Fibroblast of gingiva (primary cell): ENCODE measurements at places on chromosomes 7 and 10.

- no peak for DNase-seq
These were observed 472.2 kb upstream of the ZMIZ1 start for GRCh38 chr10:78596556-78596955.

DNA sequence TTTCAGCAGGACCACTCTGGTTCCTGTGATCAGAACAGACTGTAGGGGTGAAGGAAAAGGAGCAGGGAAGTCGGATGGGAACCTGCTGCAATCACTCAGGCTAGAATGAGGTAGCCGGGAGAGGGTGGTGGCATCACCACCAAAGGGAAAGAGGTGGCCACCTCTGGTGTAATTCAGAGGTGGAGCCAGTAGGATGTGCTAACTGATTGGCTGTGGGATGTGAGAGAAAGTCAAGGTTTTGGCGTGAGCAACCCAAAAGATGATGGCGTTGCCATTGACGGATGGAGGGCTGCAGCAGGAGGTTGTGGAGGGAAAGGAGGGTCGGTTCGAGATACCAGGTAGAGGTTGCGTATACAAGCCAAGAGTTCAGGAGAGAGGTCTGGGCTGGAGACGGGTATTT lies 7.4 kb upstream of the VSIR start:
- DNase-seq: no peak

DNA sequence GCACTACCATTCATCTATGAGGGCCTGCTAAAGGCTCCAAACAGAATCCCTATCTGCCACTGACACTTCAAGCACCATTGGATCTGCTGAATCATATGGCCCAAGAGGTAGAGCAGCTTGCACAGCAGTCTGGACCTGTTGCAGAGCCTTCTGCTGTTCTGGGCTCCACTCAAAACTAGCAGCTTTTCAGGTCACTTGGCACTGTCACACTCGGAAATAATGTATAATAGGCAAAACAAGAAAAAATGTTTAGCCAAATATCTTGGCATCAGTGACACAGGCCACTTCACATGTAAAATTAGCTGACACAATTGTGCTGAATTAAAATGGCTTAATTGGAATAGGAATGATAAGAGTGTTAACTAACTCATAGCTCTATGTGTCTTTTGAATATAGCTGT lies 1182.9 kb upstream of the LRRTM3 start:
- no peak for DNase-seq

DNA sequence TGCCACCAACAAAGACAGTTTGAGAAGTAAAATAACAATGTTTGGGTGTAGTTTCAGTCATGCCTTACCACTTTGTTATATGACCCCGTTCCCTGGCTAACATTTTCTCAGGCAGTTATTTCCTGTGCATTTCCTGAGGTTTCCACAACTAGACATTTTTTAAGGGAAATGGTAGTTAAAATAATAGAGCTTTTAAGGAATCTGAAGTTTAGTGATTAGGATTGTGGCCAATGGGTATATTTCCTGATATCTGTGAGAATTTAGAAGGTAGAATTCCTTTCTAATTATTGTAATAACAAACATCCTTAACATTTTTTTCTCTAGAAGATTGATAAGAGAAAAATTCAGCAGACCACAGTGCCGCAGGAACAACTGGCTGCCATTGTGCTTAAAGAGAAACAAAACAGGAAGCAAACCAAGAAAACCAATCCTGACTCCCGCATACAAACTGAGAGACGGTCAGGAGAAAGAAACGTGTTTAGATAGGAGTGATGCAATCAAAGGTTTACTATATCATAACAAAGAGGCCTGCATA lies 193.6 kb downstream of the MBL2 start:
- peak; percentile 54 for DNase-seq

- DNase-seq: no peak
These were observed 7.3 kb downstream of the GPR37 start for GRCh38 chr7:124758327-124758726.

- DNase-seq: no peak
These were observed 157.1 kb downstream of the GATA3 start for GRCh38 chr10:8211631-8212030.

DNA sequence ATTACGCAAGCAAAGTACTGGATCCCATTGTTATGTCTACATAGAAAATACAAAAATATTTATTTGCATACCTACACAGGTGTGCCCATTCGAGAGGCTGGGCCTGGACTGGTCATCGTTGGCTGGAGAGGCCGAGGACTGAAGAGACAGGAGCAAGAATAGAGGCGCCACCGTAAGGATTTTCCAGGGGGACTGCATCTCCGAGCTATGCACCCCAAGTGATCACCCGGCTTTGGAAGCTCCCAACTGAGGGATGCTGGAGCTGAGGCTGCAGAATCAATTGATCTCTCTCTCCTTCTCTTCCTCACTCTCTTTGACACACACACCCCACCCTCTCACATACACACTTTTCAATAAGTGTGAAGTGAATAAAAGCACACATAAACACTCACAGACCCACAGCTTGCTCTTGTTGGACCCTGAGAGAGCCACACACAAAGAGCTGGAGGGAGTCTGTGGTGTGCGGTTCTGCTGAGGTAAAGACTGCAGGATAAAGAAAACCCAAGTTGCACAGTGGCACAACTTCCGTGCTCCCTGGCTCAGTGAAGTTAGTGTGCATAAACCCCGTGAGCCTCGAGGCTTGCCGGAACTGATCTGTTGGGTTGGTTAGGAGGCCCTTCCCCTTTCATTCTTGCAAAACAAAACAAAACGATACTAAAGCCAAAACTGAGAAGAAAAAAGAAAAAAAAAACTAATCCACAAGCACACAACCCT lies at the start of gene AOAH:
AOAH (minus strand) TSS at position 544 of the 714 bp plus-strand sequence; CDS start at position 198, 346 bp downstream.
- no peak for DNase-seq

- DNase-seq: no peak
These were observed 967.2 kb downstream of the XPNPEP1 start for GRCh38 chr10:108956149-108956548.

GRCh38 chr10:34575882-34576281 lies 239.2 kb downstream of the PARD3 start:
- DNase-seq: no peak

DNA sequence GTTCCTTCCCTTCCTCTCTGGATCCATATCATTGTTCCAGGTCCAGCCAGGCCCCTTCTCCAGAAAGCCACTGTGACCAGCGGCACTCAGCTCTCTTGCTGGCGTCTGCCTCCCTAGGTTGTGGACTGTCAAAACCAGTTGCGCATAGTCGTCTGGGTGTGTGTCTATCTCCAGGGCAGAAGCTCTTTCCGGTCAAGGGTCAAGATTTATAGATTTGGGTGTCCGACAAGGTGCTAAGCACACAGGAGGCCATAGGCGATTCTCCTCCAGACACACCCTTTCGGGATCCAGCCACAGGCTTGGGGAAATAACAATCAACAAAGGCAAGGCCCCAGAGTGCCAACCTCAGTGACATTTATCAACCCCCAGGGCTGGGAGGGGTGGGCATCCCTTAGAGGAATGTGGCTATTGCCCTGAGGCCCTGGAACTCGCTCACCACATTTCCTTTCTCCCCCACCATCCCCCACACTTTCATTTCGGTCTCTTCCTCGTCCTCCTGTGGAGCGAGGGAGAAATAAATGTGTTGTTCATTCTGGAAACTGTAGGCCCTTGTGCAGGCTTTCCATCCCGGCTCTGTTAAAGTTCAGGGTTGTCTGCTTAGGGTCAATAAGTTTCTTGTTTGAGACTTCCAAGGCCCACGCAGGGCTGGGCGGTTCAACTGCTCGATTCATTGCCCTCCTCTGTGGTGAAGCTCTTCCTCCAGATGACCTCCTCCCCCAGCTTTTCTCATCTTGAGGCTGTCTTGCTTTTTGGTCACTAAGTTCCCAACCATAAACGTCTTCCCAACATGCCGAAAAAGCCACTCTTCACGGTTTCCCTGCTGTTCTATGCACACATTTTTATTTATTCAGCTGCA lies 57.9 kb downstream of the AFAP1L2 start:
- no peak for DNase-seq

GRCh38 chr10:113960617-113961181 lies 83.0 kb upstream of the ADRB1 start:
- no peak for DNase-seq

GRCh38 chr7:28922624-28923331 lies 35.4 kb downstream of the TRIL start:
- DNase-seq: peak; percentile 55

DNA sequence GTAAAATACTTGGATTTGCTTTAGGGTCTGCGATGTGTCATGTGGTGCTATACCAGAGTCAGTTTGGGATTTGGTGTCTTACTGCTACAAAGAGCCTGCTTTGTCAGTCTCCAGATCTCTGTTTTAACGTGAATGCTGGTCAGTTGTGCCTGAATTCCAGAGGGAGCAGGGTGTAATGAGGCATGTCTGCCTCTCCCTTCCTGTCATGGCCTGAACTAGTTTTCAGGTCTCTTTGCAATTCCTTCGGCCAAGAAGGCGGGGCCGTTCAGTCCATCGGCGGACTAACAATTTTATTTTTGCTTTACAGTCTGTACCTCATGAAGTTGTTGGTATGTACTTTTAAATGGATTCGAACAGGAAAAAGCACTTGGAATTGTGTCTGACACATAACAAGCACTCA lies 465.1 kb upstream of the ADARB2 start:
- DNase-seq: no peak

GRCh38 chr10:77005871-77006270 lies 631.7 kb downstream of the KCNMA1 start:
- DNase-seq: no peak

GRCh38 chr10:32418572-32418971 lies 27.4 kb upstream of the CCDC7 start:
- no peak for DNase-seq

GRCh38 chr7:132161533-132161915 lies 414.7 kb downstream of the PLXNA4 start:
- DNase-seq: no peak
